Activated T-helper 17 cell treated with anti-CD3 and anti-CD28 coated beads, Interleukin-2, amount 50 U/mL, for 72 hours (primary cell): ENCODE measurements at places on chromosomes 1 and 21.

DNA sequence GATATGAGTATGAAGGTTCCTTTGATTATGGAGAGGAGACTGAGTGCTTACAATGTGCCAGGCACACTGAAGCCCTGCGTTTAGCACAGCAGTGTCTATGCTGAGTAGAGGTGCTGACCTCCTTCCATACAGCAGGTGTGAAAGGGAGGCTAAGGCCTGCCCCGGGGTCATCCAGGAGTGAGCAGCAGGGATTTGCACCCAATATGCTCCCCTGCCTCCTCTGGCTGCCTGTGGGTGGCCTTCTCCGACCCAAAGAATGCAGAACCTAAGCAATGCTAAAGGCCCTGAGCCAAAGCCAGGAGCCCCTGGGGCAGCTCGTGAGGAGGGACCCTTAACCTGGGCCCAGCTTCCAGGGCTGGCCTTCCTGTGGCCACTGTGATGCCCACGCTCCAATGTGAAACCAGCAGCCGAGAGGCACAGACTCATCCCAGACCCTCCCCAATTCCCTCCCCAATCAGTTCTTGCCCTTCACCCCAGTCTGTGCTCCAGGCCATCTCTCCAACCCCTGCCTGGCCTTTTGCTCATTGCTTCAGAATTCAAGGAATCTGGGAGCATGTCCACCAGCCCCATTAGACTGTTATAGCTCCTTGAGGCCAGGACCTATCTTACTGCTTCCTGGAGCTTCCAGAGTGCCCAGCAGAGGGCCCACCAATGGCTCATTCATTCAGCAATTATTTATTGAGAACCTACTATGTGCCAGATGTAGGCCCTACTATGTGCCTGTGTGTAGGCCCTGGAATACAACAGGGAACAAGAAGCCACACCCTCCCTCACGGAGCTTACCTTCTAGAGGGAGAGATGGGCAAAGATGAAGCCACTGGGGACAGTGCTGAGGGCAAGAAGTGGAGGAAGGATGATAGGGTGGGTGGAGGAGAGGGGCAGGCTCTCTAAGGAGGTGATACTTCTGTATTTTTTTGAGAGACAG, 53.3 kb downstream of the TAS1R2 start:
- H3K4me3 ChIP-seq = no peak overlapping the region
- no peaks in the 10 kb centered on the region for H3K36me3 ChIP-seq
- ATAC-seq = no peak

DNA sequence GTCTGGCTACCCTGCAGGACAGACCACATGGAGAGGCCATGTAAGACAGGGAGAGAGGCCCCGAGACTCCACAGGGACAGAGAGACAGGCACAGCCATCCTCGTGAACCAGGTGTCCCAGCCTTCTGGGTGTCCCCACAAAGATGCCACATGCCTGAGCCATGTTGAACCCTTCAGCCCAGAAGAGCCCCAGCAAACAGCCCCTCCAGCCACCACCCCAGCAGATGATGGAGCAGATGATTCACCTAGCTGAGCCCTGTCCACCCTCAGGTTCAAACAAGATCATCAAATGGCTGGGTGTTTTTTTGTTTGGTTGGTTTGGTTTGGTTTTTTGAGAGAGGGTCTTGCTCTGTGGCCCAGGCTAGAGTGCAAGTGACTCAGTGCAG, 78.7 kb downstream of the DHRS3 start:
- no peaks in the 10 kb centered on the region for H3K27me3 ChIP-seq
- no peak overlapping the region for H3K4me3 ChIP-seq
- H3K36me3 ChIP-seq = peaks cover 21% of the 10 kb centered on the region
- no peak for ATAC-seq
- H3K27ac ChIP-seq = no peak overlapping the region

GRCh38 chr1:69765951-69766350, 198.2 kb downstream of the LRRC7 start:
- H3K4me3 ChIP-seq = no peak overlapping the region
- no peak for ATAC-seq
- no peaks in the 10 kb centered on the region for H3K36me3 ChIP-seq
- H3K27ac ChIP-seq = no peak overlapping the region

GRCh38 chr1:212561501-212561931, 47.0 kb upstream of the ATF3 start:
- H3K36me3 ChIP-seq = no peaks in the 10 kb centered on the region
- peaks cover 25% of the 10 kb centered on the region for H3K4me1 ChIP-seq
- no peak overlapping the region for H3K27ac ChIP-seq
- H3K27me3 ChIP-seq = no peaks in the 10 kb centered on the region
- no peak overlapping the region for H3K4me3 ChIP-seq
- no peak for ATAC-seq

- peaks cover 53% of the 10 kb centered on the region for H3K27me3 ChIP-seq
- no peak overlapping the region for H3K27ac ChIP-seq
- H3K36me3 ChIP-seq = no peaks in the 10 kb centered on the region
- no peak for ATAC-seq
- H3K4me1 ChIP-seq = no peaks in the 10 kb centered on the region
Measured at GRCh38 chr21:34661848-34662247, 6.9 kb upstream of the CLIC6 start.

DNA sequence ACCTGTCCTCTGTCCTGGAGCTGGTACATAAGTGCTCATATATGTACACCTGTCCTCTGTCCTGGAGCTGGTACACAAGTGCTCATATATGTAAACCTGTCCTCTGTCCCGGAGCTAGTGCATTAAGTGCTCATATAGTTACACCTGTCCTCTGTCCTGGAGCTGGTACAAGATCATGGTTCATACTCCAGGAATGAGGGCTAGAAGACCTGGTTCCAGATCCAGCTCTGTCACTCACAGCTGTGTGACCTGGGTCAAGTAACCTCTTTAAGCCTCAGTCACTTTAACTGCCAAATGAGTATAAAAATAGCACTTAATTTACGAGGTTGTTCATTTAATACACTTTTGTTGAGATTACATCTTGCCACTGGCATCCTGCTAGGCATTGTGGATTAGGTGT, 28.0 kb downstream of the SMYD3 start:
- H3K4me1 ChIP-seq = peaks cover 23% of the 10 kb centered on the region
- H3K27me3 ChIP-seq = no peaks in the 10 kb centered on the region
- ATAC-seq = no peak

GRCh38 chr1:186761358-186761757, 67.4 kb upstream of the PLA2G4A start:
- ATAC-seq = no peak
- H3K4me3 ChIP-seq = no peak overlapping the region
- H3K36me3 ChIP-seq = no peaks in the 10 kb centered on the region
- no peaks in the 10 kb centered on the region for H3K4me1 ChIP-seq

DNA sequence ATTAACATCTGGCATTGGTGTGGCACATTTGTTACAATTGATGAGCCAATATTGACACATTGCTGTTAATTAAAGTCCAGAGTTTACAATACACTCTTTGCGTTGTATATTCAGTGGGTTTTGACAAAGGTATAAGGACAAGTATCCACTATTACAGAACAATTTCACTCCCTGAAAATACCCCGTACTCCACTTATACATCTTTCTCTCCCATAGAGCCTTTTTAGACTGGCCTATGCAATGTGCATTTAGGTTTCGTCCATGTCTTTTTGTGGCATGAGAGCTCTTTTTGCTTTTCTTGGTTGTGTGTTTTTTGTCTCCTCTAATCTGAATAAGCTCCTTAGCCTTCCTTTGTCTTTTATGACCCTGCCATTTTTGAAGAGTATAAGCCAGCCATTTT, 40.6 kb upstream of the TSNAX start:
- no peak overlapping the region for H3K27ac ChIP-seq
- no peak overlapping the region for H3K4me3 ChIP-seq
- no peaks in the 10 kb centered on the region for H3K36me3 ChIP-seq
- peaks cover 9% of the 10 kb centered on the region for H3K27me3 ChIP-seq
- H3K4me1 ChIP-seq = no peaks in the 10 kb centered on the region

GRCh38 chr1:77831566-77831965, 52.1 kb downstream of the MIGA1 start:
- no peak for ATAC-seq
- H3K36me3 ChIP-seq = peaks cover 88% of the 10 kb centered on the region
- no peak overlapping the region for H3K27ac ChIP-seq
- H3K4me3 ChIP-seq = no peak overlapping the region

- peak overlapping the region; percentile 77 for H3K4me3 ChIP-seq
- H3K4me1 ChIP-seq = peaks cover 88% of the 10 kb centered on the region
- no peaks in the 10 kb centered on the region for H3K27me3 ChIP-seq
- no peak overlapping the region for H3K27ac ChIP-seq
- peaks cover 9% of the 10 kb centered on the region for H3K36me3 ChIP-seq
Measured at GRCh38 chr21:45082736-45083135, 8.4 kb downstream of the ADARB1 start.

- no peak overlapping the region for H3K4me3 ChIP-seq
- no peaks in the 10 kb centered on the region for H3K36me3 ChIP-seq
- H3K27me3 ChIP-seq = peaks cover 20% of the 10 kb centered on the region
Measured at GRCh38 chr1:119674111-119674526, 26.1 kb upstream of the ZNF697 start.

GRCh38 chr1:113978863-113979702, at the start of gene OLFML3:
Gene OLFML3 (plus strand): TSS chr1:113979474. CDS start chr1:113979517, 43 bp downstream.
- peaks cover 28% of the 10 kb centered on the region for H3K36me3 ChIP-seq
- H3K27ac ChIP-seq = peak within 1 kb of the TSS; percentile 70
- H3K4me3 ChIP-seq = no peak within 1 kb of the TSS
- H3K4me1 ChIP-seq = peaks cover 25% of the 10 kb centered on the region

DNA sequence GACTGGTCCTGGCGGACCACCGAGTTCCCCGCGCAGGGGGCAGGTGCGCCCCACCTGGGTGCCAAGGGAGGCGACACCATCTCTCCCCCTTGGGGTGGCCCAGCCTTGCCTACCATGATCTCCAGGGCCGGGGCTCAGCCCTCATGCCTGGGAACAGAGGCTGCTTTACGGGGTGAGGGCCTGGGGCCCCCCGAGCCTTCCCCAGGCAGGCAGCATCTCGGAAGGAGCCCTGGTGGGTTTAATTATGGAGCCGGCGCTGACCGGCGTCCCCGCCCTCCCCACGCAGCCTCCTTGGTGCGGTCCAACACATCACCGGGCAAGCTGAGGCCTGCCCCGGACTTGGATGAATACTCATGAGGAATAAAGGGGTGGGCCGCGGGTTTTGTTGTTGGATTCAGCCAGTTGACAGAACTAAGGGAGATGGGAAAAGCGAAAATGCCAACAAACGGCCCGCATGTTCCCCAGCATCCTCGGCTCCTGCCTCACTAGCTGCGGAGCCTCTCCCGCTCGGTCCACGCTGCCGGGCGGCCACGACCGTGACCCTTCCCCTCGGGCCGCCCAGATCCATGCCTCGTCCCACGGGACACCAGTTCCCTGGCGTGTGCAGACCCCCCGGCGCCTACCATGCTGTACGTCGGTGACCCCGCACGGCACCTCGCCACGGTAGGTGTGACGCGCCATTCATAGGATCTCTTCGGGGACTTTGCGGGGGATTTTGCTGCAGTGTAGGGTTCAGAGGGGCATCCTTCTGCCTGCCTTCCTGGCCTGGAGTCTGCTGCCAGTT, 38.2 kb downstream of the TP73 start:
- H3K4me1 ChIP-seq = no peaks in the 10 kb centered on the region
- H3K36me3 ChIP-seq = no peaks in the 10 kb centered on the region
- no peak overlapping the region for H3K4me3 ChIP-seq
- no peak for ATAC-seq
- peaks cover 6% of the 10 kb centered on the region for H3K27me3 ChIP-seq
- no peak overlapping the region for H3K27ac ChIP-seq

DNA sequence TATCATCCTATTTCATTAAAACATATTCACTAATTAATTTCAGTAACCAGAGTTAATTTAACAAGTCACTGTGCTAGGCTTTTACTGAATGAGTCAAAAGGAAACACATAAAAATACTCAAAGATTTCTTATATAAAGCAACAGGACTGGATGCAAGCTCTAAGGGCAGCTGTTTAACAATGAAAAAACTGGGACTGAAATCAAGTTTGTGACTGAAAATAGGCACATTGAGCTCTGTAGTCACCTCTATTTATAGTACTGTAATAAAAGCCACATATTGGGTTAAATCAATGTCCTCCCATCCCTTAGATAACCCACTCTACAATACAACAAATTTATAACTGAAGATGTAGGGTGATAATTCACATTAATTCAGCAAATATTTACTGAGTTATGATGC, 52.4 kb downstream of the SMYD3 start:
- no peaks in the 10 kb centered on the region for H3K36me3 ChIP-seq
- H3K27me3 ChIP-seq = no peaks in the 10 kb centered on the region
- no peak for ATAC-seq
- H3K4me3 ChIP-seq = no peak overlapping the region

- H3K27me3 ChIP-seq = peaks cover 11% of the 10 kb centered on the region
- H3K4me3 ChIP-seq = no peak overlapping the region
- no peak overlapping the region for H3K27ac ChIP-seq
- H3K4me1 ChIP-seq = no peaks in the 10 kb centered on the region
Measured at GRCh38 chr1:85862456-85862855, 154.2 kb upstream of the ZNHIT6 start.

- H3K36me3 ChIP-seq = peaks cover 18% of the 10 kb centered on the region
- no peaks in the 10 kb centered on the region for H3K27me3 ChIP-seq
- ATAC-seq = no peak
- peaks cover 16% of the 10 kb centered on the region for H3K4me1 ChIP-seq
Measured at GRCh38 chr1:197144570-197145325, 1.7 kb downstream of the ASPM start.

GRCh38 chr1:14039582-14040430, 339.8 kb downstream of the PRDM2 start:
- no peaks in the 10 kb centered on the region for H3K4me1 ChIP-seq
- peaks cover 24% of the 10 kb centered on the region for H3K27me3 ChIP-seq
- H3K36me3 ChIP-seq = no peaks in the 10 kb centered on the region
- no peak overlapping the region for H3K4me3 ChIP-seq
